ENCODE measurements at places on chromosomes 5 and 9. TPM values are rescaled to one million over a fixed set of nuclear protein-coding genes. Genes with fewer than 3 reads are reported as not detected.

DNA sequence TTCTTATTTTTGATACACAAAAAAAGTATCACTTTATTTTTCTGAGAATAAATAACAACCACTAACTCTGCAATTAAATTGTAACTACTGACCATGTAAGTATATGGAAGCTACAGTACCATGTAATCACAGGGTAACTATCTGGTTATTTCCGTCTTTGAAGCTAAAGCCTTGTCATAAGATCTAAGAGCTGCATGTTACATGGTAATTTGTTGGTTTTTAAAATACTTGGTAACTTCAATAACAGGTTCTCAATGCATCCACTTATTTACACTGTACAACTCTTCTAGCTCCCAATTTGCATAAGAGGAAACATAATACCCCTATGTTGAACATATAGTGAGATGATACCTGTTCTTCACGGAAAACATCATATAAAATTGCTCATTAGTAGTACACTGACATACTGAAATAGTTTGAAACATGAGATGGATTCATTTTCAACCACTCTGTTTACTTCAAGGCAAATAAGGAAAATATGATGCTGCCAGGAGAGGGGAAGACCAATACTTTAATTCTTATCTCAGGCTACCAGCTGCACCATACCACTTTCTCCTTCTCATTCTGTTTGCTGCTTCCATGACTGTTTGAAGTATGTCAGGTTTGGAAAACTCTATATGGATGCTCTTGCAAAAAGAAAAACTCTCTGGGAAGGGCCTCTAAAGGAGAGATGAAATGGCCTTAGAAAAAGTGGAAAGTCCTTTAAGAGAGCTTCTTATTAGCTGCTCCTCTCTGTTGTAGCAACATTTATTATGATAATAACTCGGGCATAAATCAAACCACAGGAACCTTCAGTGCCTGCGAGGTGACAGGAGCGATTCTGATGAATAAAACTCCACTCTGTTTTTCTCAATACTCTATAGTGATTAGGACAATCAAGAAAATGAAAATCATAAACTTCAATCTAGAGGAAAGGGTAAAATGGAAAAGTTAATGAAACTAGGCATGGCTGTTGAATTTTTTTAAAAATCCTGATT, 150.2 kb downstream of the KIAA0825 start:
- no peaks in the 10 kb centered on the region for H3K4me1 ChIP-seq
- DNase-seq = no peak
- no peaks in the 10 kb centered on the region for H3K27me3 ChIP-seq
- H3K4me3 ChIP-seq = no peak overlapping the region

Gene NFIB
- not detected for total RNA-seq

- H3K27me3 ChIP-seq = no peaks in the 10 kb centered on the region
- DNase-seq = no peak
- H3K27ac ChIP-seq = no peak overlapping the region
- no peaks in the 10 kb centered on the region for H3K4me1 ChIP-seq
- H3K36me3 ChIP-seq = peaks cover 3% of the 10 kb centered on the region
Measured at GRCh38 chr5:51944500-51945125, 561.4 kb downstream of the ISL1 start.

DNA sequence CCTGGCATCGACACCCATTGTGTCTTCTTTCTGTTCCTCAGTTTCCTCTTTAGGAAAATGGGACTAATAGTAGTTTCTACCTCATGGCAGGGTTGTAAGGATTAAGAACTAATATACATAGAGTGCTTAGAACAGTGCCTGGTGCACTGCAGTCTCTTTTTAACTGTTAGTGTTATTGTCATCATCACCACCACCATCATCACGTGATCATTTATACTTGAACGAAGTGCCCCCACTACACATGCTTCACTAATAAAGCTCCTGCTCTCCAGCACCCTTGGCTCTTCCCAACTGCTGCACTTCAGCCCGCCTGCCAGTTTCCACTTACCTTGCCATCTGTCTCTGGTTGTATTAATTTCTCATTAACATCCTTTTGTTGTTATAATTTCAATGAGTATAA, 35.8 kb upstream of the MAST4 start:
- no peaks in the 10 kb centered on the region for H3K36me3 ChIP-seq
- DNase-seq = no peak
- no peak overlapping the region for H3K4me3 ChIP-seq
- no peak overlapping the region for H3K27ac ChIP-seq
- peaks cover 3% of the 10 kb centered on the region for H3K27me3 ChIP-seq

GRCh38 chr5:80623999-80624398, 30.5 kb upstream of the MSH3 start:
- H3K27ac ChIP-seq = no peak overlapping the region
- DNase-seq = no peak
- no peaks in the 10 kb centered on the region for H3K4me1 ChIP-seq
- H3K27me3 ChIP-seq = no peaks in the 10 kb centered on the region
- H3K36me3 ChIP-seq = peaks cover 12% of the 10 kb centered on the region
- no peak overlapping the region for H3K4me3 ChIP-seq

- H3K36me3 ChIP-seq = no peaks in the 10 kb centered on the region
- peaks cover 10% of the 10 kb centered on the region for H3K4me1 ChIP-seq
- no peak for DNase-seq
- H3K4me3 ChIP-seq = no peak overlapping the region
- H3K27ac ChIP-seq = no peak overlapping the region
- H3K27me3 ChIP-seq = peaks cover 45% of the 10 kb centered on the region
Measured at GRCh38 chr5:175448276-175448675, 4.3 kb upstream of the DRD1 start.

GRCh38 chr5:72076621-72077300, 30.5 kb upstream of the MAP1B start:
- H3K4me1 ChIP-seq = no peaks in the 10 kb centered on the region
- no peak for DNase-seq
- no peak overlapping the region for H3K4me3 ChIP-seq
- no peak overlapping the region for H3K27ac ChIP-seq

DNA sequence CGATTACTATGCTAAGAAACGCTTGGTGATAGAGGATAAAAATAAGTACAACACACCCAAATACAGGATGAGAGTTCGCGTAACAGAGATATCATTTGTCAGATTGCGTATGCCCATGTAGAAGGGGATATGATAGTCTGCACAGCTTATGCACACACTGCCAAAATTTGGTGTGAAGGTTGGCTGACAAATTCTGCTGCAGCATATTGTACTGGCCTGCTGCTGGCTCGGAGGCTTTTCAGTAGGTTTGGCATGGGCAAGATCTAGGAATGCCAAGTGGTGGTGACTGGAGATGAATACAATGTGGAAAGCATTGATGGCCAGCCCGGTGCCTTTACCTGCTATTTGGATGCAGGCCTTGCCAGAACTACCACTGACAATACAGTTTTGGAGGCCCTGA, 208.4 kb downstream of the PDZD2 start:
- H3K27me3 ChIP-seq = no peaks in the 10 kb centered on the region
- H3K27ac ChIP-seq = no peak overlapping the region
- no peak for DNase-seq
- H3K36me3 ChIP-seq = no peaks in the 10 kb centered on the region
- no peaks in the 10 kb centered on the region for H3K4me1 ChIP-seq

Gene SMIM33
- total RNA-seq = 1.5 TPM

DNA sequence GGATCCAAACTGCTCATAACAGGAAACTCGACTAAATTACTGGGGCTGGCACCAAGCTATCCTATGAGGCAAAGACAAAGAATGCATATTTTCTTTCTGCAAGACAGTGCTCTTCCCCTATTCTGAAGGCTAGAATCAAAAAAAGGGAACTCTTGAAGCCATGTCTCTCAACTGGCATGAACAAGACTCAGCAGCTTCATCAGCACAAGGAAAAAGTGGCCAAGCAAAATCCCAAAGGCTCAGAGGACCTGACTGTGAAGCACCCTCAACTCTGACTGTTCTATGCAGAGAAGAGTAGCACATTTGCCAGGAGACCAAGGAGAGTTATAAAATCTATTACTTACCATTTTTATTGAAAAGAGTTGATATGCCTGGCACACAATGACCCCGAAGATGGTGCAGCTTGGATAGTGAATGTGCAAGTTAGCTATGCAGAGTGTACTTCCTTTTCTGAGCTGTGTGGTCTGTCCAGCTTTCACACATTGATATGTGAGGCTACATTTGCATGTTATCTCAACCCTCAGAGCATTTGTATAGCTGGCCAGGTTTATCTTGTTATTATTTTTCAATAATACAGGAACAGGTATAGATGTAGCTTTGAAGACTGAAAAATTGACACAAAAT, 51.0 kb upstream of the FYB1 start:
- H3K4me1 ChIP-seq = peaks cover 47% of the 10 kb centered on the region
- no peak overlapping the region for H3K4me3 ChIP-seq
- H3K27ac ChIP-seq = no peak overlapping the region

DNA sequence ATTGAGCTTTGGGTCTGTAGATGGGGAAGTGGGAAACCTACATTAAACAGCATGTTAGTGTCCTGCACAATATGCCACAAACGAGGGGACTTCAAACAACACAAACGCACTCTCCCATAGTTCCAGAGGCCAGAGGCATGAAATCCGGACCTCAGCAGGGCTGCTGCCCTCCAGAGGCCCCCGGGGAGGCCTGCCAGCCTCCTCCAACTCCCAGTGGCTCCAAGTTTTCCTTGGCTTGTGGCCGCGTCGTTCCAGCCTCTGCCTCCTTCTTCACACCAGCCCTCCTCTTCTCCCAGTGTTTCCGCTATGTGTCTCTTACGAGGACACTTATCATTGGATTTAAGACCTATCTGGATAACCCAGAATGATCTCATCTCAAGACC, 13.3 kb upstream of the COL5A1 start:
- no peak for DNase-seq
- H3K36me3 ChIP-seq = no peaks in the 10 kb centered on the region
- no peak overlapping the region for H3K27ac ChIP-seq
- H3K27me3 ChIP-seq = peaks cover 3% of the 10 kb centered on the region
- H3K4me1 ChIP-seq = no peaks in the 10 kb centered on the region
- no peak overlapping the region for H3K4me3 ChIP-seq

DNA sequence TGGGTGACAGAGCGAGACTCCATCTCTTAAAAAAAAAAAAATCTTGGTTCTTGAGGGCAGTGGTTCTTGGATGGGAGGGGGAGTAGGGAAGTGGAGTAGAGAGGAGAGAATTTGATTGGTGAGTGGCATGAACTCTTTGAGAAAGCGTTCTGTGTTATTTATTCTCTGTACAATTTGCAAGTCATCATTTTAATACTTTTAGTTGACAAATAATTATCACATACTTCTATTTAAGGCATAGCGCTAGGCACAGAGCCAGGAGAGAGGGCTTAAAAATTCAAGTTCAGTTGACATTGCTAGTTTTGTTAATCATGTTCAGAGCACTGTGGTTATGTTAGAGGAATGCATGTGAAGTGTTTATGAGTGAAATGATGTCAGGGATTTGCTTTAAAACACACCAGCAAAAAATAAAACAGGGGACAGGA, 24.6 kb downstream of the HSDL2 start:
- no peak for DNase-seq
- peaks cover 3% of the 10 kb centered on the region for H3K36me3 ChIP-seq
- no peak overlapping the region for H3K27ac ChIP-seq
- H3K4me3 ChIP-seq = no peak overlapping the region
- H3K4me1 ChIP-seq = no peaks in the 10 kb centered on the region

DNA sequence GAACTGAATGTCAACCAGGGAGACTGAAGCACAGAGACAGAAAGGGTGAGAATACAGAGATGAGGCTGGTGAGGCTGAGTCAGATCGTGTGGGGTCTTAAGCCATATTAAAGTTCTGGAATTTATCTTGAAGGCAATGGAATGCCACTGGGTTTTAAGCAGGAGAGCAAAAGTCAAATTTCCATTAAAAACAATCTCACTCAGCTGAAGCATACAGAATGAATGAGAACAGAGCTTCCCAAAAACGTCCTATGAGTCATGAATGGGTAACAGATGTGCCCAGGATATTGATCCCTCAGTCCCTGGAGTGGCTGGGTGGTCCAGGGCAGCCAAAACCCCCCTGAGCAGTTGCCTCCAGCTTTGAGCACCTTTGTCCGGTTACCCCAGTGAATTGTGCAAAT, 44.9 kb downstream of the PFDN1 start:
- no peak overlapping the region for H3K27ac ChIP-seq
- DNase-seq = no peak
- H3K4me1 ChIP-seq = peaks cover 50% of the 10 kb centered on the region
- H3K4me3 ChIP-seq = no peak overlapping the region

DNA sequence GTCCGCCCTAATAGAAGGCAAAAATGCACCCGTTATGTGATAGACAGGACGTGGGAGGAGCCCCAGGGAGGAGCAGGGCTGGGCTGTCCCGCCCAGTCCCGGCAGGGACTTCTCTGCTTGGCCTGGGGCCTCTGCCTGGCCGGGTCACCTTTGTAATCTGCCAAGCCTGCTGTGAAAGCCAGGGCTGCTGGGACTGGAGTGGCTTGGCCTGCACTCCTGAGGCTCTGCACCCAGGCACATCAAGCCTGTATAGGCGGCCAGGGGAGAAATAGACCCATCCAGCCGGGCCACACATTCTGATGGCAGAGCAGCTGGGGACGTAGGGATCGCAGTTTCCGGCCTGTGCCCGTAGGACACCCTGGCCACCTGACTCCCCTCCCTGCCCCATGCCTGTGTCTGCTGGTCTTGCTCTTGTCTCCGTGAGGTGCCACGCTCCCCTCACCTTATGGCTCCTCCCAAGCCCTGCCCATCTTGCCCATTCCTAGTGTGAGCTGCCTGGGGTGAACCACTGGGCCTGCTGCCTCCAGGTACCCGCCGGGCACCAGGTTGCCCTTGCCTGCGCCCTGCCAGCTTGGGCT, 28.1 kb downstream of the DYNC2I2 start:
- no peak for DNase-seq
- no peak overlapping the region for H3K4me3 ChIP-seq
- H3K36me3 ChIP-seq = peaks cover 50% of the 10 kb centered on the region
- H3K27ac ChIP-seq = no peak overlapping the region
- no peaks in the 10 kb centered on the region for H3K4me1 ChIP-seq

Gene CDX1
- not detected for total RNA-seq

DNA sequence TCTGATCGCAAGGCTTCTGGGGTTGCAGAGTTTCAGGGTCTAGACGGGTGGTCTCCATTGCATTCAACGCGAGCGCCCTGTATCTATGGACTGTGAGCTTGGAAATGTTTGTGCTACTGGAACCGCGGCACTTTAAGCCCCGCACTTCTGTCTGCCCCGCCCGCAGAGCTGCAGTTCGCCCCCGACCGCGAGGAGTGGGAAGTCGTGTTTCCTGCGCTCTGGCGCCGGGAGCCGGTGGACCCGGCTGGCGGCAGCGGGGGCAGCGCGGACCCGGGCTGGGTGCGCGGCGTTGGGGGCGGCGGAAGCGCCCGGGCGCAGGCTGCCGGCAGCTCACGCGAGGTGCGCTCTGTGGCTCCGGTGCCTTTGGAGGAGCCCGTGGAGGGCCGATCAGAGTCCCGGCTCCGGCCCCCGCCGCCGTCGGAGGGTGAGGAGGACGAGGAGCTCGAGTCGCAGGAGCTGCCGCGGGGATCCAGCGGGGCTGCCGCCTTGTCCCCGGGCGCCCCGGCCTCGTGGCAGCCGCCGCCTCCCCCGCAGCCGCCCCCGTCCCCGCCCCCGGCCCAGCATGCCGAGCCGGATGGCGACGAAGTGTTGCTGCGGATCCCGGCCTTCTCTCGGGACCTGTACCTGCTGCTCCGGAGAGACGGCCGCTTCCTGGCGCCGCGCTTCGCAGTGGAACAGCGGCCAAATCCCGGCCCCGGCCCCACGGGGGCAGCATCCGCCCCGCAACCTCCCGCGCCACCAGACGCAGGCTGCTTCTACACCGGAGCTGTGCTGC, 1.0 kb downstream of the ADAMTS19 start:
- no peak overlapping the region for H3K27ac ChIP-seq
- no peak overlapping the region for H3K4me3 ChIP-seq
- H3K36me3 ChIP-seq = peaks cover 1% of the 10 kb centered on the region
- peaks cover 32% of the 10 kb centered on the region for H3K27me3 ChIP-seq
- peaks cover 12% of the 10 kb centered on the region for H3K4me1 ChIP-seq

Gene KCNV2
- not detected for total RNA-seq

GRCh38 chr9:15426019-15426418, 3.3 kb downstream of the SNAPC3 start:
- no peak for DNase-seq
- no peaks in the 10 kb centered on the region for H3K27me3 ChIP-seq
- no peak overlapping the region for H3K4me3 ChIP-seq
- H3K4me1 ChIP-seq = peaks cover 51% of the 10 kb centered on the region
